ENCODE measurements at places on chromosomes 2 and 18.

- DNase-seq = no peak
Observed at GRCh38 chr2:105725388-105725787, 19.3 kb upstream of the NCK2 start.

GRCh38 chr2:179298666-179299065 lies 34.0 kb upstream of the SESTD1 start:
- no peak for DNase-seq

DNA sequence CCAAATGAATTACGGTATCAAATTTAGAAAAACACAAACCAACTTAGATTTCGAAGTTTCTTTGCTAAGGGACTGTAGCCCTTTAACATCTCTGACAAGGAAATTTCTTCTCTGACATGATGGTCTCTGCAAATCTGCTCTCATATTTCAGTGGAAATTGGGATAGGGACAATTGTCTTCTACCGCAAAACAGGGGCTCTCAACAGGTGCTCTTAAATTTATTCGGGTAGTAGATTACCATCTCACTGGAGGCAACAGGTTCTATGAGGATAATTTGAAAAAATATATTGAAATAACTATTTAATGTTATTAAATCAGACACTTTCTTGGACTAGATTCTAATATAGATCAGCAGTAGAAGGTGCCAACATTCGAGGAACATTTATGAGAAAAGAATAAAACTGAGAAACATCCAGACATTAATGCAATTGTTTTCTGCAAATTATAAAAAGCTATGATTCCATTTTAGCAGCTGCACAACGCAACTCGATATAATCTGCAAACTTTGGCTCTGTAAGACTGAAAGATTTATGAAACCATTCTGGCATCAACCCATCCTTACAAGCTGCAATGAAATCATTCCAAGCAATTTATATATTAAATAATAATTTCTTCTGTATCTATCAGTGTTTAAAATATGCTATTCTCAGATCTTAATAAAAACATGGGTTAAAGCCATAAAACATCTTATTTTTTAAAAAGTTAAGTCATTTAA lies 10.0 kb upstream of the BCL2 start:
- DNase-seq = no peak

GRCh38 chr18:79825913-79826312 lies 28.2 kb downstream of the KCNG2 start:
- DNase-seq = no peak

GRCh38 chr2:219220652-219221402 lies 2.1 kb upstream of the ABCB6 start:
- DNase-seq = no peak

DNA sequence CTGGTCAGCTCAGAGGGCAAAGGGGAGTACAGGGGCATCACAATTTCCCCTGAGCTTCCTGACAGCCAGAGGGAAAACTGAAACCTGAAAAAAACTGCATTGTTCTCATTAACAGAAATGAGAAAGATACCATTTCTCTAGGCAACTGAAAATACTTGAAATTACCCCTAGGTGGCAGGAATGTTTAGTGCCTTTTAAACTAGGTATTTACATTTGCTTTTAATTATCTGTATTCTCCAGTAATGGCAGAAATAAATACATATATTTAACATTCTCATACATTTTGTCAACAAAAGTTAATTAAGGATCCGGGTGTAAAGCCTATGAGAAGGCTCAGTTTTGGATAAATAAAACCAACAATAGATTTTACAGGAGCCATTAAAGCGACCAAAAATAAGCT lies 34.5 kb downstream of the RPL31 start:
- DNase-seq = no peak

DNA sequence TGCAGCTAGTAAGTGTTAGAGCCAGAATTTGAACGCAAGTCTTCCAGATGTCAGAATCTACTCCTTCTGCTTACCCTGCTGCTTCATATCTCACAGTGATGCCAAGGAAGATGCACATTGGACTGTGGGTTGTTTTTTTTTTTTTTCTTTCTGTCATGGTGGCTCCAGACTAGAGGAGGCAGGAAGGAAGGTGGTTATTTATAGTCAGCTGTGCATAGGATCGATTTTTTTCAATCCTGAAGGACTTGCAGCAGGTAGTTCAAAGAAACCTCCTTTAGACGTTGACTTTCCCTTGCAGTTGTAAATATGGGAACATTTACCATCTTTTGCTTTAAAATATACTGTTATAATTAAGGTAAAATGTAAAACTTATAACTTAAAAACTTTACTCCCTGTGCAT lies 17.3 kb downstream of the NEDD4L start:
- DNase-seq = no peak

GRCh38 chr2:110861616-110862260 lies 129.4 kb downstream of the ACOXL start:
- no peak for DNase-seq

GRCh38 chr18:59458575-59458974 lies 99.5 kb upstream of the LMAN1 start:
- DNase-seq = no peak

DNA sequence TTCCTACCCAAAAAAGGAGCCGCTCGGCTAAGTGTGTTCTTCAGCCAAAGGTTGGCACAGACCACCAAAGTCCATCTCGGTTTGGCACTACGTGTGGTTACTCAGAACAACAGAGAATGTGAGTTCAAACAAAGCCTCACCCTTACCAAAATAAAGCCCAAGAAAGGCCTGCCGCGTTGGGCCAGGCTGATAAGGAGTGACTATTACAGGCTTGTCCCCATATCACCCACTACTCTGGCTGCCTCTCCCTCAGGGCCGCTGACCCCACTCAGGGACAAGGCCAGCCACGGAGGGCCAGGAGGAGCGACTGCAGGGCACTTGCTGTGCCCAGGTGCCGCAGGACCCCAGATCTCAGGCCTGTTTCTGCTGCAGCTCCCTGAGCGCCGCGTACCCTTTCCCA lies 13.8 kb downstream of the HS1BP3 start:
- DNase-seq = no peak
